ENCODE measurements at places on chromosomes 16 and 17.
A peak's percentile ranks its signal among the peaks of the same experiment; 100 is the strongest.

GRCh38 chr16:2818272-2818876, 1.3 kb downstream of the PRSS21 start:
- DNase-seq = no peak

GRCh38 chr17:17072546-17072945, 30.3 kb downstream of the MPRIP start:
- DNase-seq = no peak

GRCh38 chr16:71883168-71883848, 674 bp downstream of the ZNF821 start:
- DNase-seq = peak; percentile 28

GRCh38 chr17:32551186-32551955, 64.6 kb downstream of the CDK5R1 start:
- no peak for DNase-seq

DNA sequence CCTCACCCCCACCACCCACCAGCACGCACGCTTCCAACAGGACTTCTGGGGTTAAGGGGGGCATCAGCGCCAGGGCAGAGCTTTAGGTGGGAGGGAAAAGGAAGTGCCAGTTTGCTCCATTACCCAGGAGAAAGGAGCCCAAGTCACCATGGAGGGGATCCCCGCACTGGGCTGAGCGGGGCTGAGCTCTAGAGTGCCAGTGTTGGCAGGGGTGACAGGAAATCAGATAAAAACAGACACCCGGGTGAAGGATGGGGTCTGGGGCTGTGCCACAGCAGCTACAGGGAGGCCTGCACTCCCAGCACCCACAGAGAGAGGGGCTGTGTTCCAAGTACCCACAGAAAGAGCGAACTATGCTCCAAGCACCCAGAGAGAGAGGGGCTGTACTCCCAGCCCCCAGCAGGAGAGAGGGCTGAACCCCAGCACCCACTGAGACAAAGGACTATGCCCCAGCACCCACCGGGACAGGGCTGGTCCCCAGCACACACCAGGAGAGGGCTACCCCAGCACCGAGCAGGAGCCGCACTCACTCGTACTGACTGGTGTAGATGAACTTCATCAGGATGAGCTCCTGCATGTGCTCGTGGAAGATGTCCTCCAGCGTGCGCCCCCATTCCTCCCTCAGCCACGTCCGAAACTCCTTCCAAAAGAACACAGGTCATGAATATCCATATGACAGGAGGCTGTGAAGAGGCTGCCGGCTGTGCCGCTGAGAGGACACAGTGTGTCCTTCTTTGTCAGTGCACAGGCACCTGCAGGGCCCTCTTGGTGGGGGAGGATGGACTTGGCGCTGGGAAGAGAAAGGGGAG, 18.6 kb upstream of the C16orf95 start:
- DNase-seq = no peak

DNA sequence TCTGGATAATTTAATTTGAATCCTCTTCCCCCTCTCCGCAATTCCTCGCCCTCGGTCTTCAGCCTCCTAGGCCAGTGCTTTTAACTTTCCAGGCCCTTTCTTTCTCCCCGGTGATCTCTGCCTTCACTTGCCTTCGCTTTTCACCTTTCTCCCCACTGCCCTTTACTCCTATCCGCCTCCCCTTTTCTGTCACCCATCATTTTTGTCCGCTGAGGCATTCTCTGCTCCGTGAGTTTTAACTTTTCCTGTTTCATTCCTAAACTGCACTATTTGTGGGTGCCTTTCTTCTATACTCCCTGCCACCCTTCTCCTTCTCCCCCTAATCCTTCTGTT, 729 bp downstream of the LONP2 start:
- DNase-seq = no peak

GRCh38 chr16:24701521-24701951, 27.9 kb upstream of the TNRC6A start:
- DNase-seq = no peak

DNA sequence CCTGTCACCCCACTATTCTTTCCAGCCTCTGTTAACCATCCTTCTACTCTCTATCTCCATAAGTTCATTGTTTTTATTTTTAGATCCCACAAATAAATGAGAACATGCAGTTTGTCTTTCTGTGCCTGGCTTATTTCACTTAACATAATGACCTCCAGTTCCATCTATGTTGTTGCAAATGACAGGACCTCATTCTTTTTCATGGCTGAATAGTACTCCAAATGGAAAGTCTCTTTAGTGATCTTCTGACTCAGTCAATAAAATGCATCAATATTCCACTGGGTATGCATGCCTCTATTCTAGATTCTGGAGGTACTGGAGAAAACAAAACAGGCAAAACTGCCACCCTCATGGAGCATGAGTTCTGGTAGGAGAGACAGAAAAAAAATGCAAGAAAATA, 459.0 kb downstream of the XYLT1 start:
- no peak for DNase-seq

DNA sequence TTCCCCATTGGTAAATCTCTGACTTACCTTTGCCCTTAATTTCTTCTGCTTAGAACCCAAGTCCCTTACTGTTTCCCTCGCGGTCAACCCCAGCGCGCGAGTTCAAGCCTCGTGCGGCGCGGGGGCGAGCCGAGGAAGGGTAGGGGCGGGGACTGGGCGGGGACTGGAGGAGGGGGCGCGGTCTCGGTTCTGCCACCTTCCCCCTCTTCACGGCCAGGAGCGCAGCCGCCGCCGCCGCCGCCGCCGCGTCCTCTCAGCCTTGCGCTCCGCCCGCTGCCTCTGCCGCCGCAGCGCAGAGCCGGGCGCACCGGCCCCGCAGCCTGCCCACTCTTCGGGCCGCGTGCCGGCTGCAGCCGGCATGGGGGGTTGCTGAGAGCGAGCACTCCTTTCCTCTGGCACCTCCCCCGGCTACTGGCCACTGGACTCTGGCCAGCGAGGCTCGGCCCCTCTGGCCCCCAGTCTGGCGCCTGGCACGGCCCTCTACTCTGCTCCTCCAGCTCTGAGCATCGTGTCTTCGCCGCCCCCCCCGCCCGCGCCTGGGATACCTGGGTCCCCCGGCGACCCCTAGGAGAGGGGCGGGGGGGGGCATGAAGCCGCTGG, at the start of gene RAPGEFL1:
TSS of gene RAPGEFL1 (plus strand) at position 196 of the 600 bp plus-strand sequence. CDS start at position 588, 392 bp downstream.
- DNase-seq = peak; percentile 73

GRCh38 chr16:50844840-50845239, 103.0 kb downstream of the CYLD start:
- DNase-seq = no peak

DNA sequence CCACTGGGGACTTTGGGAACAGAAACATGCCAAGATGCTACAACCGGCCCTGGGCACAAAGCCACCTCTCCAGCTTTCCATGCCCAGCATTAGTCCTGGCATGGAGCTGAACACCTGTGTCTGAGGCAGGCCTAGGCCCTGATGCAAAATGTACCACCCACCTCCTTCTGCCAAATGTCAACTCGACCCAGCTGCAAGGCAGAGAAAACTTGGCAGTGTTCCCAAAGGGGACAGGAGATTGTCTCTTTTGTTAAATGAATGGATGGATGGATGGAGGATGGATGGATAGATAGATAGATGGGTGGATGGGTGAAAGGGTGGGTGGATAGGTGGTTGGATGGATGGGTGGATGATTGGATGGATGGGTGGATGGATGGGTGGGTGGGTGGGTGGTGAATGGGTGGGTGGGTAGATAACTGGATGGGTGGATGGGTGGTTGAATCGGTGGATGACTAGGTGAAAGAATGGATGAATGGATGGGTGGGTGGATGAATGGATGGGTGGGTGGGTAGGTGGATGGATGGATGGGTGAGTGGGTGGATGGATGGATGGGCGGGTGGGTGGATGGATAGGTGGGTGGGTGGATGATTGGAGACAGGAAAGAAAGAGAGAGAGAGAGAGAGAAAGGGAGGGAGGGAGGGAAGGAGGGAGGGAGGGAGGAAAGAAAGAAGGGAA, 73.4 kb upstream of the TNRC6C start:
- peak; percentile 58 for DNase-seq

GRCh38 chr17:62627219-62627903, at the start of gene MRC2:
Gene MRC2, plus strand, starts transcription at chr17:62627670. Its CDS starts 133 bp downstream, at chr17:62627803.
- DNase-seq = peak; percentile 12

GRCh38 chr17:17749025-17749772, 67.9 kb downstream of the RAI1 start:
- no peak for DNase-seq

GRCh38 chr17:4853208-4853671, 20.1 kb downstream of the MINK1 start:
- no peak for DNase-seq

GRCh38 chr17:58315281-58315711, 13.3 kb downstream of the TSPOAP1 start:
- no peak for DNase-seq

GRCh38 chr17:68096111-68096510, 60.6 kb downstream of the KPNA2 start:
- DNase-seq = no peak

GRCh38 chr16:55239723-55240122, 84.3 kb upstream of the IRX6 start:
- DNase-seq = no peak

GRCh38 chr16:55949518-55949917, 74.3 kb upstream of the CES5A start:
- no peak for DNase-seq
